ENCODE measurements at places on chromosomes 7 and 10.

- DNase-seq, result no peak
- no peaks in the 10 kb centered on the region for H3K27me3 ChIP-seq
- H3K27ac ChIP-seq, result no peak overlapping the region
- no peaks in the 10 kb centered on the region for H3K4me1 ChIP-seq
- H3K4me3 ChIP-seq, result no peak overlapping the region
Observed at GRCh38 chr7:122546496-122546895, 152.4 kb downstream of the RNF133 start.

DNA sequence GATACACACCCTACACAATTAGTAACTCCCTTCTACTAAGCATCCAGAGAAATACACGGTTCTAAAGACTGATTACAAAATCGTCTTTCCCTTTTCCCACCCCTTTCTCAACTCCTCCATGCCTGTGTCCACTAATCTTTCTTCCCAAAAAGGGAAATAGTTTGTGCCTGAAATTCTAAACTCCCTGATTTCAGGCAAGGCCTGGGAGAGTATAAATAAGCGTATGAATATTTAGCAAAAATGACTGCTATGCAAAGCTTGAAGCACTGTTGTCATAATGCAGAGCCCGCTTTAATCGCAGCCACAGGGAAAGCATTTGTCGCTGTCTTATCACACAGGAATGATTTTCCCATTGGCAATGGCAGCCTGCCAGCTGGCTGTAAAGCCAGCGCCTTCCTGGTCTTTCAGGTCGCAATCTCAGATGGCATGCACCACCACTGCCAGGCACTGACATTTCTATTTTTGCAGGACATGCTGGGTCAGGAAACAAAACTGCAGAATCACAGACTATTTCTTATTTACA lies 142.9 kb upstream of the PCGF5 start:
- H3K27me3 ChIP-seq, result no peaks in the 10 kb centered on the region
- peak overlapping the region; percentile 35 for H3K27ac ChIP-seq
- no peak overlapping the region for H3K4me3 ChIP-seq
- no peak for DNase-seq
- H3K4me1 ChIP-seq, result no peaks in the 10 kb centered on the region

GRCh38 chr10:114706458-114707055 lies 48.5 kb upstream of the ABLIM1 start:
- H3K36me3 ChIP-seq, result no peaks in the 10 kb centered on the region
- DNase-seq, result no peak
- no peaks in the 10 kb centered on the region for H3K27me3 ChIP-seq
- H3K4me3 ChIP-seq, result no peak overlapping the region
- H3K27ac ChIP-seq, result no peak overlapping the region

DNA sequence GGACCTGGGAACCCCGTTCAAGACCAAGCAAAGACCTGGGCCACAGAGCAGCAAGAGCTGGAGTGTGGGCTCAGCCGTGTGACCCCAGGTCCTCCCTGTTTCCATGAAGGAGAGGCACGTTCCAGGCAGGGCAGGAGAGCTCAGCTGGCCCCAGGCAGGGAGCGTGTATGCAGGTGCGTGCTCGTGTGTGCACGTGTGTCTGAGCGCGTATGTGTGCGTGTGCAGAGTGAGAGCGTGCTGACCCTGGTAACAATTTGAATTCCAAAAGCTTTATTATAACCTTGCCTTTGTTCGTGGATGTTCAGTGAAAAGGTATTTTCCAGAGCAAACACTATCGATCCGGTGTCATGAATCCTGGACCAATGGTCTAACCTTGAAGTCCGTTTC lies 54.6 kb downstream of the FOXL3 start:
- H3K36me3 ChIP-seq, result no peaks in the 10 kb centered on the region
- no peaks in the 10 kb centered on the region for H3K4me1 ChIP-seq
- DNase-seq, result no peak
- no peak overlapping the region for H3K4me3 ChIP-seq
- no peaks in the 10 kb centered on the region for H3K27me3 ChIP-seq
- H3K27ac ChIP-seq, result no peak overlapping the region

- H3K4me1 ChIP-seq, result peaks cover 33% of the 10 kb centered on the region
- H3K27me3 ChIP-seq, result no peaks in the 10 kb centered on the region
- H3K27ac ChIP-seq, result no peak overlapping the region
- H3K4me3 ChIP-seq, result no peak overlapping the region
- DNase-seq, result no peak
Observed at GRCh38 chr7:37081436-37081835, 357.1 kb upstream of the AOAH start.

GRCh38 chr10:103667356-103667755 lies 173.9 kb downstream of the NEURL1 start:
- H3K4me3 ChIP-seq, result no peak overlapping the region
- peak overlapping the region; percentile 42 for H3K27ac ChIP-seq
- H3K36me3 ChIP-seq, result peaks cover 65% of the 10 kb centered on the region
- peaks cover 33% of the 10 kb centered on the region for H3K4me1 ChIP-seq

DNA sequence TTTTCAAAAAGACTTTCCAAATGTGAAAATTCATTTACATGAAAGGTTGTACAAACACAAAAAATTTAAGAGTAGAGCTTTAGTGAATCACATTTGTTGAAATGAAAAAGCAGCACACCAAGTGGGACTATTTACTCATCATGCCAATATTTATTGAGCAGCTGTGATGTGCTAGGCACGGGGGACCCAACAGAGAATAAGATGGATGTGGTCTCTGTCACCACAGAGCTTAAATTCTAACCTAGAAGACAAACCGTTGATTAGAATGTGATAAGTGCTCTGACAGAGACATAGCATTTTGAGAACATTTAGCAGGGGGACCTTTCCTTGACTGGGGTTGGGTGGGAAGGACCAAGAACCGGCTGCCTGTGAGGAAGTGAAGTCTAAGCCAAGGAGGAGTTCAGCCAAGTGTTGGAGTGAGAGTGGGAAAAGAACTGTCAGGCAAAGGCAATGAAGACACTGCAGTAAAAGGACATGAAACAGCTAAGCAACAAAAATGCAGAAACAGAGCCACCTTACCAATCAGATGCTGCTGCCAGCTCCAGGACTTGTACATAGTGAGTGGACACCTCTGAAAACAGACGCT lies 19.1 kb downstream of the ADAM12 start:
- no peak for DNase-seq
- H3K27ac ChIP-seq, result no peak overlapping the region
- H3K4me3 ChIP-seq, result no peak overlapping the region
- H3K36me3 ChIP-seq, result no peaks in the 10 kb centered on the region

GRCh38 chr10:60044971-60045370 lies 138.6 kb upstream of the CCDC6 start:
- H3K27ac ChIP-seq, result no peak overlapping the region
- peaks cover 39% of the 10 kb centered on the region for H3K4me1 ChIP-seq
- H3K27me3 ChIP-seq, result no peaks in the 10 kb centered on the region
- no peak for DNase-seq
- H3K36me3 ChIP-seq, result no peaks in the 10 kb centered on the region

DNA sequence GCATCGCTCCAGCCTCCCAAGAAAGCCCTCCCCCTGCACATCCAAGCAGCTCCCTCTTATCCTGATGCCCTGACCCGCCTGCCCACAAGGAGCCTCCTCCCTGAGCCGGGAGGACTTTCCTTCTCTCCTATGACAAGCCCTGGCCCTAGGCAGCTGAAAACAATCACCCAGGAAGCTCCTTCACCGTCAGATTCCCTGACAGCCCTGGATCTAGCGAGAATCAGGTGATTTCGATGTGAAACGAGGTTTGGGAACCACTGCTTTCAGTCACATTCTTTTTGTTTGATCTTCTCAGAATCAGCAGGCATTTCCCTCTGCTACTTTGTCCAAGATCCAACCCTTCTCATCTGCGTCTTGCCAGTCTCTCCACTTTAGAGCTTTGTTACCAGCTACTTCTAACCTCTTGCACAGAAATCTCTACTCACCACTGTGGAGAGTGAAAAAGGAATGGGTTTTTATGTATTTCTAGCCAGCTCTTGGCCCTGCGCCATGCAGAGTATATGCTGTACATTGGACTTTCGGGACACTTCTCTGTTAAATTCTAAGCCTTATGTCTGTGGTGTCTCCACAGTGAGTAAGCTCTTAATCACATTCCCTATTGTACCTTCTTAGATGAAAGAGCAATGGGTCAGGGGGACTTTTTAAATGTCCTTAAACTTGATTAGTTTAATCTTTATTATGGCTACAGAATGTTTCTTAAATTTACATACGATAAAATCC lies 253.2 kb upstream of the C7orf33 start:
- DNase-seq, result no peak
- H3K27ac ChIP-seq, result no peak overlapping the region
- peaks cover 8% of the 10 kb centered on the region for H3K4me1 ChIP-seq
- no peaks in the 10 kb centered on the region for H3K27me3 ChIP-seq

DNA sequence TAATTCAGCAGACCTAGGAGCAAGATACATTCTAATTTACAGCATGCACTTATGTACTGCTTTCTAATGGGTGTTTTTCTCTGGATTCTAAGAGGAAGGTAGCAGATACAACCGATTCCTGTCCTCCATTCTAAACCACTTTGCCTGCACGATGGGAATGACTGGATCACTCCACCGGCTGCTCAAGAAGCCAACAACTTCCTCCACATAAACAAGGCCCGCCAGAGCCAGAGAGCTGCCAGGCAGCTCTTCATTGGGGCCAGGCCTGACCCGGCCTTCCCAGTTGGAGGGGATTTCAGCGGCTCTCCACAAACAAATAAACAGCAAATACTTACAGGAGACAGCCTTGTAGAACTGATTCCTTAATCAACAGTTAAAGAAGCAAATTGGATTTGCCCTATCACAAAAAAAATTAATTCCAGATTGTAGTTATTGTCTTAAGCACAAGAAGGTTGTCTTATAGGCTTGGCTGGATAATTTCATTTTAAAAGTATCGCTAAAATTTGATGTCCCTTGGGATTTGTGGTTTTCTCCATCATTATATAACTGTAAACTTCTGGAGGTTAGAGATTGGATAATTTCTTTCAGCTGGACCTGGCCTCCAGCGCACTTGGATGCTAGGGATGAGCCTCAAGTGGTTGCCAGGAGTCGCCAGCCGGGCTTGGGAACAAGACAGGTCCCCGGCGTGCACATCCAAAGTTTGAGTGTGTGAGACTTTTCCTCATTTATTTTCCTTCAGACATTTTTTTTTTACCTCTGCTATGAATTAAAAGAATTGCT lies 20.9 kb downstream of the EBF3 start:
- H3K4me3 ChIP-seq, result no peak overlapping the region
- H3K36me3 ChIP-seq, result no peaks in the 10 kb centered on the region
- no peaks in the 10 kb centered on the region for H3K4me1 ChIP-seq
- no peaks in the 10 kb centered on the region for H3K27me3 ChIP-seq

GRCh38 chr7:39271402-39271801 lies 293.7 kb downstream of the POU6F2 start:
- no peak for DNase-seq
- H3K4me1 ChIP-seq, result no peaks in the 10 kb centered on the region
- H3K36me3 ChIP-seq, result no peaks in the 10 kb centered on the region
- H3K27ac ChIP-seq, result no peak overlapping the region
- no peak overlapping the region for H3K4me3 ChIP-seq
